ENCODE measurements at places on chromosomes 1 and 21. TPM values are rescaled to one million over a fixed set of nuclear protein-coding genes. Genes with fewer than 3 reads are reported as not detected.

ZNF593 gene
- total RNA-seq = 21.2 TPM

INKA2 gene
- total RNA-seq = 3.6 TPM

PCSK9 gene
- 6.5 TPM for total RNA-seq

TDRD5 gene
- total RNA-seq = not detected

CD1B gene
- total RNA-seq = not detected

PLEKHO1 gene
- total RNA-seq = 74.2 TPM

HES2 gene
- total RNA-seq = not detected

AMPD1 gene
- not detected for total RNA-seq

TMPRSS15 gene
- not detected for total RNA-seq

RGSL1 gene
- total RNA-seq = not detected

ZBTB18 gene
- total RNA-seq = 9.4 TPM

GSTM1 gene
- not detected for total RNA-seq

DNA sequence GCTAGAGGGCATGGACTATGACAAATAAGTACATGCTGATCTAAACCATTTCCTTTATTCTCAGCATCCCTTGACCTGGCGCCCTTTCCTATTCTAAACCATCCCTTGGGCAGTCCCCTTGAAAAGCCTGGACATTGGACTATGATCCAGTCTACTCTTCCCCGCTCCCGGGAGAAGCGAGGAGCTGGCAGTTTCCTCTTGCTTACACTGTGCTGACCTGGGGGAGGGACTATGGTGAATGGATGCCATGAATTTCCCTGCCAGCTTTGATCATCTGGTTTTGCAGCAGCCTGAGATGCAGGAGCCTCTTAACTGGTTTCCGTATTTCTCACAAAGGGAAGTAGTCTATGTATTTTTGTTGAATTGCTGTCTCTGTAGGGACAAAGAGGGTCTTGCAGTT, 121.7 kb downstream of the KIF26B start:
- H3K36me3 ChIP-seq = no peaks in the 10 kb centered on the region
- H3K27me3 ChIP-seq = no peaks in the 10 kb centered on the region
- no peak overlapping the region for H3K27ac ChIP-seq
- no peak overlapping the region for H3K4me3 ChIP-seq

- no peaks in the 10 kb centered on the region for H3K27me3 ChIP-seq
- H3K27ac ChIP-seq = no peak overlapping the region
- no peaks in the 10 kb centered on the region for H3K36me3 ChIP-seq
- H3K4me3 ChIP-seq = no peak overlapping the region
Measured at GRCh38 chr1:210482945-210483617, 154.4 kb downstream of the HHAT start.

GRCh38 chr1:150320667-150320978, 710 bp upstream of the PRPF3 start:
- DNase-seq = no peak
- no peaks in the 10 kb centered on the region for H3K27me3 ChIP-seq
- H3K4me3 ChIP-seq = peak overlapping the region; percentile 92
- H3K27ac ChIP-seq = no peak overlapping the region

DNA sequence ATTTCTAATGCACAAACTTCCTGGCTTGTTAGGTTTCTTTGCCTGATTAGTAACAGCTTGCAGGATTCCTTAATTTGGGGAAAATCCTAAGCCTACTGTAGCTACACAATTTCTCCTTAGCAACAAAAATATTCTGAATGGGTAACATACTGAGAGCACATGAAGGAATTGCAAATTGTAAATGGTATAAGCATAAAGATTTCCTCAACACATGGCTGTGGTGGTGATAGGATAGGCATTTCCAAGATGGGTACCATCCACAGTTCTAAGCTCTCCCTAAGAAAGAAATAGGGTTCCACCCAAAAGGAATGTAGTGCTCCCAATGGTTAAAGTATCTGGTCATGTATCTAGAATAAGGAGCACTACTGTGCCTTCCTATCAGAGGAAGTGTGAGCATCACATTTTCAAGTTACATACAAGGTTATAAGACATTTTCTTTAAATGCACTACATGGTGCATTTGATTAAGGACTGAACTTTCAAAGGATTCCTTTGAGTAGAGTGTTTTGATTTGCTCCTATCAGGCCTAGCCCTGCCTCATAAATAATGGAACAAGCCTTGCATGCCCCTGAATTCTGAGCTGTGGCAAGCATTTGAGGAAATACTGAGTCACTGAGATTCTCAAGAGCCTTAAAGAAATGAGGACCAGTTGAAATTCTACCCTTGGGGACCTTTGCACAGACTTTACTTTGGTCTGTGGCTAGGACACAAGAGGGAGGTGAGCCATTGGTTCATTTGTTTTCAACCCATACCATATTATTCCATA, 286.4 kb downstream of the PTBP2 start:
- no peaks in the 10 kb centered on the region for H3K27me3 ChIP-seq
- H3K36me3 ChIP-seq = no peaks in the 10 kb centered on the region
- H3K27ac ChIP-seq = no peak overlapping the region

- peaks cover 3% of the 10 kb centered on the region for H3K36me3 ChIP-seq
- peak overlapping the region; percentile 95 for H3K27ac ChIP-seq
- peak; percentile 39 for DNase-seq
- H3K27me3 ChIP-seq = no peaks in the 10 kb centered on the region
- H3K4me3 ChIP-seq = no peak overlapping the region
- H3K4me1 ChIP-seq = peaks cover 46% of the 10 kb centered on the region
Measured at GRCh38 chr21:29217818-29218291, 80.9 kb upstream of the BACH1 start.

DNA sequence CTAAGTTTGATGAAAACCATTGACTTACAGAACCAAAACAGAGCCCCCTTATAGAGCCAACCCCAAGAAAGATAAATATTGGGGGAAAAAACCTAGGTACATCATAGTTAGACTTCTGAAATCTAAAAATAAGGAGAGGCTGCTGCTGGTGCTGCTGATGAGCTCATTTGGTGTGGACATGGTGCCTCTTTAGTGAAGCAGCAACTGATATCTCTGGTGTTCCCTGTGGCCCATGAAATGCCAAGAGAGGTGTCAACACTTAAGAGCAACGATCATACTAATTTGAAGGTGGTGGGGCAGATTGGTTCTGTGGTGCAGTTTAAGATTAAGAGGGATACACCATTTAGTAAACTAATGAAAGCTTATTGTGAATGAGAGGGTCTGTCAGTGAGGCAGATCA, 35.9 kb downstream of the ST3GAL3 start:
- H3K4me3 ChIP-seq = no peak overlapping the region
- H3K36me3 ChIP-seq = peaks cover 7% of the 10 kb centered on the region
- H3K27ac ChIP-seq = no peak overlapping the region
- no peaks in the 10 kb centered on the region for H3K27me3 ChIP-seq

DNA sequence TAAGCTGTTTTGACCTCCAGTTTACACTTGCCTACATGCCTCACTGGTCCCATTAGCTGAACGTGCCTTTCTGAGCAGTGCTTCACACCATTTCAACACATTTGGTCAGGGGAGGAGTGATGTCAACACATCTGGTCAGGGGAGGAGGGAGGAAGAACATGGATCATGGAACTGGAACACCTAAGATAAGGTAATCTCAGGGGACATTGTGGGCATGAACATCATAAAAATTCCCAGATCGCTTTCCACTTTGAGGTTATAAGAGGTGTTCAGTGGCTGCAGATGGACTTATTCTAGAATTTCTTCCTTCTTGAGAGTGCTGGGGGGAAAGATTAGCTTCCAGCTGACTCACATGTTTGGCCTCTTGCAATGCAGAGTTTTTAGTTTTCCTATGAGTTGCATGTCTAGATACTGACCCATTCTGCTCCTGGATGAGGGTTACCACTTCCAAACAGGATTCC, 2.0 kb downstream of the QSOX1 start:
- peak overlapping the region; percentile 64 for H3K27ac ChIP-seq
- H3K4me3 ChIP-seq = peak overlapping the region; percentile 85
- H3K36me3 ChIP-seq = no peaks in the 10 kb centered on the region
- H3K4me1 ChIP-seq = peaks cover 48% of the 10 kb centered on the region
- peak; percentile 96 for DNase-seq
- no peaks in the 10 kb centered on the region for H3K27me3 ChIP-seq

- H3K27ac ChIP-seq = no peak overlapping the region
- peaks cover 15% of the 10 kb centered on the region for H3K4me1 ChIP-seq
- peaks cover 26% of the 10 kb centered on the region for H3K27me3 ChIP-seq
- H3K36me3 ChIP-seq = no peaks in the 10 kb centered on the region
- DNase-seq = no peak
- H3K4me3 ChIP-seq = no peak overlapping the region
Measured at GRCh38 chr1:10639775-10640578, 156.5 kb downstream of the CASZ1 start.

DNA sequence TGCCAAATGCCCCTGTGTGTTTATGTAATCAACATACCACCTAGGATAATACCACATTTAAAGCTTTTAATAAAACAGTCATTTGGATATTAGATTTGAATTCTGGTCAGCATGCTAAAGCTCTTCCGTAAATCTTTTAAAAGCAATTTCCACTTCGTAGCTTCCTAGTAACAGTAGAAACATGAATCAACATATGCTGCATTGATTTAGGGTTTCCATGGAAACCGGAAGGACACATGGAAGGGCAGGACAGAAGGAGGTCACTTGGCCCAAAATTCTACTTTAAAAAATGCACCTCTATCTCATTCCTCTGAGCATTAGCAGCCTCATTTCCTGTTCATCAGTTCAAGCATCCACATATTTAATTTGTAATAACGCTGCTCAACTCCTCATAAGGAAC, 8.1 kb downstream of the RGS8 start:
- no peak overlapping the region for H3K27ac ChIP-seq
- DNase-seq = no peak
- no peaks in the 10 kb centered on the region for H3K36me3 ChIP-seq
- no peak overlapping the region for H3K4me3 ChIP-seq

GRCh38 chr1:246005067-246005466, 502.0 kb downstream of the SMYD3 start:
- peak; percentile 95 for DNase-seq
- no peaks in the 10 kb centered on the region for H3K27me3 ChIP-seq
- H3K4me1 ChIP-seq = peaks cover 29% of the 10 kb centered on the region
- H3K36me3 ChIP-seq = no peaks in the 10 kb centered on the region
- H3K27ac ChIP-seq = peak overlapping the region; percentile 52
- no peak overlapping the region for H3K4me3 ChIP-seq

GRCh38 chr1:234597894-234598293, 12.1 kb downstream of the IRF2BP2 start:
- H3K4me3 ChIP-seq = no peak overlapping the region
- no peak overlapping the region for H3K27ac ChIP-seq
- peak; percentile 69 for DNase-seq
- H3K27me3 ChIP-seq = no peaks in the 10 kb centered on the region
- H3K4me1 ChIP-seq = peaks cover 39% of the 10 kb centered on the region
- peaks cover 6% of the 10 kb centered on the region for H3K36me3 ChIP-seq

DNA sequence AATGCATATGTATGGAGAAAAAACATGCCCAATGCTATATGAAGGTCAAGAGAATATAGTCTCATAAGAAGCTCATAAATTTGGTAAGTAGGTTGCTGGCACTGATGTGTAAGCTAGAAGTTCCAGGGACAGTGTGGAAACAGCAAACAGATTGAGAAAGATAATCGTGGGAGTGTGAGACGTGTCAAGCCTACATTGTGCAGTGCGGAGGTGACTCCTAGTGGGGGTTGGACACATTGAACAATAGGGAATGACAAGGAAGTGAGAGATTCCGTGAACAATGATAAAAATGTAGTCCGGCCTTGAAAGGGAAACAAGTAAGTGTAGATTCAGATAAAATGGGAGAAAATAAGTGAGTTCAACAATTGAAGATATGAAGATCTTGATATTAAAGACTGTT, 788.4 kb upstream of the PRMT6 start:
- no peak overlapping the region for H3K4me3 ChIP-seq
- H3K4me1 ChIP-seq = no peaks in the 10 kb centered on the region
- H3K36me3 ChIP-seq = no peaks in the 10 kb centered on the region
- DNase-seq = no peak
- H3K27me3 ChIP-seq = no peaks in the 10 kb centered on the region

- no peaks in the 10 kb centered on the region for H3K27me3 ChIP-seq
- DNase-seq = no peak
- no peak overlapping the region for H3K27ac ChIP-seq
- H3K4me3 ChIP-seq = no peak overlapping the region
- H3K4me1 ChIP-seq = no peaks in the 10 kb centered on the region
Measured at GRCh38 chr1:199954699-199955098, 72.8 kb upstream of the NR5A2 start.

GRCh38 chr1:241773991-241774390, 74.0 kb upstream of the EXO1 start:
- no peak overlapping the region for H3K27ac ChIP-seq
- H3K4me3 ChIP-seq = no peak overlapping the region
- DNase-seq = no peak
- H3K4me1 ChIP-seq = no peaks in the 10 kb centered on the region

DNA sequence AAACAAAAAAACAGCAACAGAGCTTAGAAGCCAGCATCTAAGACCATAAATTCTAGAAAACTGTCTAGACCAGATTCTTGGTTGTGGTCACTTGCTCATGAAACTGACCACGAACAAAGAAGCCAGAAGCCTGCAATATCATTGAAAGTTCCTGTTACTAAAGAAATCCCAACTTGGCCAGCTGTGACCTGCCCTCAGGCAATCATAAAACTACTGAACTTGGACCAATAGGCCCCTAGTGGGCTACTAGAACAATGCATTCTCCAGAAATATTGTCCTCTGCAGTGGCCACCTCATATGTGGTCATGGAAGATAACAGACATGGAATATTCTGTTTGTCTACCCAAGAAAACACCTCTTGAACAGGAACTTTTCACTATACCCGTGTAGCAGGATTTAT, 87.7 kb downstream of the SPATA17 start:
- no peaks in the 10 kb centered on the region for H3K4me1 ChIP-seq
- DNase-seq = peak; percentile 49
- no peaks in the 10 kb centered on the region for H3K36me3 ChIP-seq
- no peak overlapping the region for H3K27ac ChIP-seq
- no peak overlapping the region for H3K4me3 ChIP-seq

- H3K36me3 ChIP-seq = no peaks in the 10 kb centered on the region
- DNase-seq = no peak
- H3K27me3 ChIP-seq = no peaks in the 10 kb centered on the region
- H3K4me3 ChIP-seq = no peak overlapping the region
Measured at GRCh38 chr1:240800291-240800690, 188.3 kb upstream of the GREM2 start.

- H3K27me3 ChIP-seq = no peaks in the 10 kb centered on the region
- peak overlapping the region; percentile 17 for H3K27ac ChIP-seq
- H3K36me3 ChIP-seq = no peaks in the 10 kb centered on the region
- no peak overlapping the region for H3K4me3 ChIP-seq
Measured at GRCh38 chr1:245599371-245600174, 444.8 kb downstream of the KIF26B start.

GRCh38 chr1:212982430-212983152, 32.2 kb downstream of the VASH2 start:
- H3K36me3 ChIP-seq = no peaks in the 10 kb centered on the region
- H3K4me3 ChIP-seq = no peak overlapping the region
- no peak for DNase-seq
- no peak overlapping the region for H3K27ac ChIP-seq
- H3K4me1 ChIP-seq = peaks cover 3% of the 10 kb centered on the region

DNA sequence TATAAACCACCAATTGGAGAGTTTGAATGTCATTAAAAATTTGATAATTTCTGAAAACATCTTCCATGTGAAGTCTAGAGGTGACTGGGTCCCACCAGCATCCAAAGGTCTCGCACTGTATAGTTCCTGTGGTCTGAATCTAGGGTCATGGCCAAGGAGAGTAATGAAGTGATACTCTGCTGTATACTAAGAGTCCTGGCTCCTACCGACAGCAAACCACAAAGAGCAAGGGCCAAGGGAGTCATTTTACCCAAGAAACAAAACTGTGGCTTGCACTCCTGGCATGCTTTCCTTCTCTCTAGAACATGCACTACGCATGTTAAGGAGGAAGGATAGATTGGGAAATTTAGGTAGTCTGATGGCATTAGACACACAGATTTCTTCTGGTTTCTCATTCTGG, 115.6 kb downstream of the BRINP2 start:
- no peaks in the 10 kb centered on the region for H3K27me3 ChIP-seq
- H3K27ac ChIP-seq = no peak overlapping the region
- H3K4me1 ChIP-seq = no peaks in the 10 kb centered on the region
- DNase-seq = peak; percentile 44
- no peaks in the 10 kb centered on the region for H3K36me3 ChIP-seq
- no peak overlapping the region for H3K4me3 ChIP-seq
